Suprapubic skin (tissue), 4 donors: ENCODE measurements at places on chromosomes 11 and 22. TPM values are rescaled to one million over a fixed set of nuclear protein-coding genes. Genes with fewer than 3 reads are reported as not detected.

GRCh38 chr11:124082371-124082770 lies 32.9 kb upstream of the VWA5A start:
- DNase-seq, result no peak
- H3K4me1 ChIP-seq, result no peaks in the 10 kb centered on the region
- peaks cover 5% of the 10 kb centered on the region for H3K27me3 ChIP-seq
- H3K36me3 ChIP-seq, result no peaks in the 10 kb centered on the region

DNA sequence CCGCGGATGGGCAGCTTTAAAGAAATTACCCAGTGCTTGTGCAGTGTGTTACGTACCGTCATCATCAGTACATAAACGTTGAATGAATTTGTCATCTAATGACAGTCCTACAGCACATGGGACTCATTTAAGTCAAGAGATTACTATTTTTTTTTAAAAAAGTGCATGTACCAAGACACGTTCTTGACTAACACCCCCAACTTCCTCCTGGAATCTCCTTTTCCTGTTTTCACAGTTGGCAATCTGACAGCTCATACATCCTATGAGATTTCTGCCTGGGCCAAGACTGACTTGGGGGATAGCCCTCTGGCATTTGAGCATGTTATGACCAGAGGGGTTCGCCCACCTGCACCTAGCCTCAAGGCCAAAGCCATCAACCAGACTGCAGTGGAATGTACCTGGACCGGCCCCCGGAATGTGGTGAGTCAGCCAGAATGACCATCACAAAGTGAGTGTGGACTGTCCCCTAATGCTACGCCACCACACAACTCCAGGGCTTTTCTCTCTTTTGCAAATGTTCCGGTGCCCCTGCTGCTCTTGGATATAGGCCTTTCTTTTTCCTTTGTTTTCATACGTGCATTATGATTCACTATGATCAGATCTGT lies 162.0 kb upstream of the SORL1-AS1 start:
- H3K27me3 ChIP-seq, result no peaks in the 10 kb centered on the region
- H3K4me1 ChIP-seq, result no peaks in the 10 kb centered on the region
- no peak overlapping the region for H3K27ac ChIP-seq
- H3K4me3 ChIP-seq, result no peak overlapping the region
- peaks cover 8% of the 10 kb centered on the region for H3K36me3 ChIP-seq

- no peak for DNase-seq
- no peak overlapping the region for H3K27ac ChIP-seq
- no peak overlapping the region for H3K4me3 ChIP-seq
- H3K4me1 ChIP-seq, result no peaks in the 10 kb centered on the region
- peaks cover 8% of the 10 kb centered on the region for H3K36me3 ChIP-seq
These were observed 26.1 kb upstream of the SLC25A1 start for GRCh38 chr22:19204640-19205039.

GRCh38 chr11:68153742-68154141 lies 32.6 kb upstream of the CHKA start:
- H3K36me3 ChIP-seq, result peaks cover 12% of the 10 kb centered on the region
- H3K27ac ChIP-seq, result no peak overlapping the region
- no peaks in the 10 kb centered on the region for H3K4me1 ChIP-seq
- H3K27me3 ChIP-seq, result no peaks in the 10 kb centered on the region

GRCh38 chr11:74627381-74627780 lies 35.0 kb downstream of the POLD3 start:
- DNase-seq, result no peak
- no peak overlapping the region for H3K4me3 ChIP-seq
- peaks cover 18% of the 10 kb centered on the region for H3K36me3 ChIP-seq
- H3K4me1 ChIP-seq, result no peaks in the 10 kb centered on the region
- H3K27ac ChIP-seq, result no peak overlapping the region
- no peaks in the 10 kb centered on the region for H3K27me3 ChIP-seq

DNA sequence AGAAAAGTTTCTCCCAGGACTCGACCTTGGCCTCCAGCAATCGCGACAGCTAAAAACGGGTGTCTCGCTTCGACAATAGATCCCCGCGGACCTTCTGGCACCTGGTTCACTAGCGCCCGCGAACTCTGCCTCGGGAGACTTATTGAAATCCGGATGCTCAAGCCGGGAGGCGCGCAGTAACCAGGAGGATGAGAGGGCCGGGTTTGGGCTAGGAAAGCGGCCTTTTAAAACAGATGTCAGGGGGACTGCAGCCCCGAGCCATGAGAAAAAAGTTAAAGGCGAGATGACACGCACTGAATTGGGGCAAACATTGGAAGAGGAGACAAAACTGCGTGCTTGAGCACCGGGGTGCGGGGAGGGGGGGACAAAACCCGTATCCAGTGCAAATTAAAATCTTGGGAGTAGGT lies 637 bp upstream of the ZBTB16 start:
- H3K4me3 ChIP-seq, result peak overlapping the region; percentile 91
- H3K27me3 ChIP-seq, result no peaks in the 10 kb centered on the region
- H3K4me1 ChIP-seq, result peaks cover 32% of the 10 kb centered on the region
- DNase-seq, result no peak
- peaks cover 10% of the 10 kb centered on the region for H3K36me3 ChIP-seq

GRCh38 chr22:17140826-17141766 lies 18.0 kb downstream of the HDHD5 start:
- H3K4me1 ChIP-seq, result no peaks in the 10 kb centered on the region
- DNase-seq, result peak; percentile 46
- H3K36me3 ChIP-seq, result peaks cover 80% of the 10 kb centered on the region
- H3K4me3 ChIP-seq, result no peak overlapping the region
- no peak overlapping the region for H3K27ac ChIP-seq

DNA sequence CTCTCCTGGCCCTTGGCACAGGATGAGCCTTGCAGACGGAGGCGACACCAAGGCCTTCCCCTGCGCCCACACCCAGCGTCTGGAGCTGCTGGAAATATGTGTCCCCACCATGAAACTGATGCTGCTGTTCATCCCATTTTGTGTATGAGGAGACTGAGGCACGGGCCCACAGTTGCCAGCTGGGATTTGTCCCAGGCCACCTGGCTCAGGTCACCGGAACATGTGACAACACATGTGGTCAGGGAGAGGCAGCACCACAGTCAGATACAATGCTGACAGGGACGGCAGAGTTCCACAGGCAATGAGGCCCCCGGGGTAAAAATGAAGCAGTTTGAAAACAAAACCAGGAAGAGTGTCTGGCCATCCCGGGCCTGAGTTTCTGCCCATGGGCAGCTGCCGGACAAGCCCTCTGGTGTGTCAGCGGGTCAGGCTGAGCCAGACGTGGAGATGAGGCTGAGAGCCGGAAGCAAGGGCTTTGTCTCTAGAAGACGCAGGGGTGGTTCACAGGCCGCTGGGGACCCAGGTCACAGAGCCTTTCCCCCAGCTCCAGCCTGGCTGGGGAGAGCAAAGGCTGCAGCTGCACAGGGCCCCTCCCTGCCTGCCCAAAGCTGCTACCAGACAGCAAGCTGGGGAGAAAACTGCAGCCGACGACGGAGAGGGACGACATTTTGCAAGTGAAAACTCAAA lies 80.7 kb downstream of the CDKN1C start:
- no peak overlapping the region for H3K4me3 ChIP-seq
- DNase-seq, result peak; percentile 55
- H3K27ac ChIP-seq, result no peak overlapping the region
- H3K36me3 ChIP-seq, result no peaks in the 10 kb centered on the region

GRCh38 chr22:31192513-31192912 lies 19.6 kb upstream of the LIMK2 start:
- no peaks in the 10 kb centered on the region for H3K27me3 ChIP-seq
- H3K4me1 ChIP-seq, result peaks cover 3% of the 10 kb centered on the region
- no peak overlapping the region for H3K27ac ChIP-seq
- DNase-seq, result no peak
- H3K4me3 ChIP-seq, result no peak overlapping the region

- DNase-seq, result no peak
- H3K4me1 ChIP-seq, result peaks cover 2% of the 10 kb centered on the region
- no peaks in the 10 kb centered on the region for H3K27me3 ChIP-seq
- H3K36me3 ChIP-seq, result no peaks in the 10 kb centered on the region
These were observed 9.6 kb upstream of the PTS start for GRCh38 chr11:112216561-112217105.

OVCH2 gene
- 6.2 TPM for total RNA-seq

EIF4G2 gene
- 443 TPM for total RNA-seq

GLYAT gene
- total RNA-seq, result not detected
